Effector memory CD4-positive, alpha-beta T cell (primary cell): ENCODE measurements at places on chromosomes 12 and 14.

DNA sequence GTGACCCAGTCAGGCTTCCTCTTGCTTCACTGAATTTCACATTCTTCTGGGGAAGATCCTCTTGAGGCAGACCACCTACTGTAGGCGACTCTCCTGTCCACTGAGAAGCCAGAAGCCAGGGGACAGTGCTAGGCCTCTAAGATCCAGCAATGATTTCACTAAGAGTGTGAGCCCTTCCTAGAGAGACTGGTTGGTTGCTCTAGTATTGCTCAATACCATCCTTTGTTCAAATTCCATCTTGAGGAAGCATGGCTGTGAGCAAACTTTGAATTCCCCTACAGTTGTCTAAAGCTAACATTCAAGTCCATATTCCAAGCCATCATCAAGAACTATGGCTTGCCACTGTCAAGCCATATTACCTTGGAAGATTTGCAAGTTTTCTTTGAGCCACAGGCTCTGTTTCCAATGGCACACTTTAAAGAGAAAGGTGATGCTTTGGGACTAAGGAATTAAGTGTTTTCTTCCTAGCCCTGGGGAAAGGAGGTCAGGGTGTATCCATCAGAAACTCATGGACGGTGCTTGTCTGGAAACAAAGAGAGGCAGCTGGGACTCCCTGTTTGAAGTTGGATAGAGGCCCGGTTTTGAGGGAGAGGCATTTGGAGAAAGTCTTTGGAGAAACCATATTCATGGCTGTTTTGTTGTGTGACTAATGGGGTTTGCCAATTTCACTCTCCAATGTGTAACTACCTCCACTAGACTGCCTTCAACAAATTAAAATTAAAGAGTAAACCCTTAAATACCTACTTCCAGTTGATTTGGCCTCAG lies 1217.9 kb downstream of the VRK1 start:
- no peak for DNase-seq

DNA sequence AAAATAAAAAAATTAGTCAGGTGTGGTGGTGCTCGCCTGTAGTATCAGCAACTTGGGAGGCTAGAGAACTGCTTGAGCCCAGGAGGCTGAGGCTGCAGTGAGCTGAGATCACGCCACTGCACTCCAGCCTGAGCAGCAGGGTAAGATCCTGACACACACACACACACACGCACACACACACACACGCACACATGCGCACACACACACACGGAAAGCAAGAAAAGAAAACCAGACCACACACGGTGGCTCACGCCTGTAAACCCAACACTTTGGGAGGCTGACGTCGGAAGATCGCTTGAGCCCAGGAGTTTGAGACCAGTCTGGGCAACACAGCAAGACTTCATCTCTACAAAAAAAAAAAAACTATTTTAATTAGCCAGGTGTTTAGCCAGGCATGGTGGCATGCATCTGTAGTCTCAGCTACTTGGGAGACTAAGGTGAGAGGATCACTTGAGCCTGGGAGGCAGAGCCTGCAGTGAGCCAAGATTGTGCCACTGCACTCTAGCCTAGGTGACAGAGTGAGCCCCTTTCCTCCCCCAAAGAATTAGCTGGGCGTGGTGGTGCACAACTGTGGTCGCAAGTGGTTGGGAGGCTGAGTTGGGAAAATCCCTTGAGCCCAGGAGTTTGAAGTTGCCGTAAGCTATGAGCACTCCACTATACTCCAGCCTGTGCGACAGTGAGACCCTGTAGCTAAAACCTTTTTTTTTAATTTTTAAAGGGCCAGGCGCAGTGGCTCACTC lies 44.5 kb downstream of the HECTD1 start:
- no peak for DNase-seq

- DNase-seq: no peak
These were observed 68.6 kb upstream of the PLXNC1 start for GRCh38 chr12:94079566-94080340.

DNA sequence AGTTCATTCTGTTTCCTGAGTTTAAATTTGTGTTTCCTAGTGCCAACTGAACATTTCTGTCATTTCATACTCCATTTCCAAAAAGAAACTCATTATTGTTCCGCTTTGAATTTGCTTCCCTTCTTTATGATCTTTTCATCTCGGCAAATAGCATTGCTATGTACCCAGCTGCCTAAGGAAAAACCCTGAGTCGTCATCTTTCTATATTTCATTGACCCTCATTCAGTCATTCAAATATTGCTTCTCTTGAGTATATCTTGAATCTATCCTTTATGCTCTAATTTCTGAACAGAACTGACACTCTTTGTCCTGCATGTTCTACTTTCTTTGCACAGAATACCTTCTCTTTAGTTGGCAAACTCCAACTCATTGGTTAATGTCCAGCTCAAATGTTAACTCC lies 35.9 kb downstream of the ADIPOR2 start:
- no peak for DNase-seq

DNA sequence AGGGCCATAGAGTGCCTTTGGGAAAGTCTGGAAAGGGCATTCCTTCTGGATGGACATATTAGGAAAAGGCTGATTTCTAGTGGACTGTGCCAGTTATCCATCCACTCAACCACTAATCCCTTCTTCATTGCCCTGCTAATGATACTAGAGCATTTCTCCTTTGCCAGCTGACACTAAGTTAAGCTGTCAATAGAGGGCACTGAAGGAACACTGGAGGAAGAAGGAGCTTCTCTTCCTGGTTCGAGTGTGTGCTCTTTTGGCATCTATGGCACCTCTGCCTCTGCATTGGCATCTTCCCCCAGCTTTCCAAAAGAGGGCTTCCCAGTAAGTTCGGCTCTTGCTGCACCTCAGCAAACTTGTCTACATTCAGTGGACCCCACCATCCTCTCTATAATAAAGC lies 165.4 kb downstream of the DERA start:
- no peak for DNase-seq

DNA sequence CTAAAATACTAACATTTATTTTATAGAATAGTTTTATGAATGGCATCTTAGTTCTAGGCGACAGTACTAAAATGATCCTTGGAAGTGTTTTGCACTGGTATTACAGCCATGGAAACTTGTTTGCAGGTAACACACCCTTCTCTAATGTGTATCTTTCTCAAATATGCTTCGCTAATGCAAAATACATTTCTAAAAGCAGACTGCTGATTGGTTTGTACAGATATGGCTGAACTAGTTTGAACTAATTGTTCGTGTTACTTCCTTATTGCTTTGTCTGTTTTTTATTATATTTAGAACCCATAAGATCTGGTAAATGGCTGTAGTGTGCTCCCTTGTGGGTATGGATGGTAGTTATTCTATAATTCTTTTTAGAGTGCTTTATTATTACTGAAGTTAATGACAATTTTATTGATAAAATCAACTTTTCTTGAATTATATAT lies 53.0 kb downstream of the ATF7IP start:
- DNase-seq: no peak

DNA sequence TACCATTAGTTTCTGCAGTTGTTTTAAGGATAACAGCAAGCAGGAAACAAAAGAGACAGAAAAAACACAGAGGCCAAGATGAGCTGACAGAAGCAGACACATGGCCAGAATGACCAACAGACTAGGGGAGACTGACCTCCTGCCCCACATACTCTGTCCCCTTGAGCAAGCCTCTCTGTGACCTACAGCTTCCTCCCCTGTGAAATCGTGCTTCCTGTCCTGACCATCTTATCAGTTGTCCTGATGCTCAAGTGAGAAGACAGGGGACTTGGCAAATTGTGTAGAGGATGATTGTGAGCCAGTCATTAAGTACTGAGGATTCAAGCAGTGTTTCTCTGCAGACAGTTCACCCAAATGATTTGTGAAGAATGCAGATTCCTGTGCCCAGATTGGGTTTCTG lies 229.0 kb downstream of the SLC41A2 start:
- DNase-seq: no peak
